ENCODE measurements at places on chromosomes 12 and 14.

DNA sequence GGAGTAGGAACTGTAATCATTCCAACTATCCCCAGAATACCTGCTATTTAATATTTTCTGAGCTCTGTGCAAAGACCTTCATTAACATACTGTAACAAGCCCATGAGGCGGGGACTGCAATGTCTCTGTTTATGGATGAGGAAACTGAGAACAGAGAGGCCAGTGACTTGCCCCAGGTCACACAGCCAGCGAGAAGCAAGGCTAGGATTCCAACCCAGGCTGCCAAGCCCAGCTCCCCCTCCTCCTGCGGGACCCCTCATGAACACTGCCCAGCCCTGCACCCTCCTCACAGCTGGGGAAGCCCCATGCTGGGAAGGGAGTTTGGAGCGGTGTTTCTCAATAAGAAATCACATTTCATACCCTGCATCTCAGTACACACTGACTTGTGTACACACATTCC lies 10.9 kb downstream of the HVCN1 start:
- DNase-seq, result no peak

DNA sequence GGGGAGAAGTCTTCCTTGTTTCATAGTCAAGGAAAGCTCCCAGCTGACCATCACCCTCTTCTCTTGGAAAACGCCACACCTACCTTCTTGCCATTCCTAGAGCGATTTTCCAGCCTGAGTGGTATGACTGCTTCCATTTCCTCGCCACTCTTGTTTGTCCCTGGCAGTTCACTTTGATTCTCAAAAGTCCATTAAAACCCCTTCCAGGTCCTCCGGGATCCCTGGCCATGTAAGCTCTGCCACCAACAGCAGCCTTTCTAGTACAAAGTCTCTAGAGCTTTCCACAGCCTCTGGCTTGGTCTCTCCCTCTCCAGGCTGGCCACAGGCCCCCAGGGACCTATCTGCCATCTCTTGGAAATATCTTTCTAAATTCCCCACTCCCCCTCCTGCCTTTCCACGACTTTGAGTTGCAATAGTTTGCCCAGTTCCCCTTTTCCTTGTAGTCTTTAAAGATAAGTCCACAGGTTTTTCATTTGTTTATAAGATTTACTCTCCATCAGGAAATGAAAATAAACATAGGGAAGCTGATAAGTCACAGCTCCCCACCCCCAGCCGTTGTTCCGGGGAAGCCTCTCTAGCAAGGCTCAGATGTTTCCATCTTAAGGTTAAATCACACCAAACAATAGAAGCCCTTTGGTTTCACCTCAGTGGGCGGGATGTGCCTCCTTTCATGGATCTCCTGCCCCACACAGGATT lies 42.9 kb upstream of the SINHCAF start:
- no peak for DNase-seq

- DNase-seq, result no peak
These were observed 152.0 kb downstream of the DACT1 start for GRCh38 chr14:58789736-58790135.

DNA sequence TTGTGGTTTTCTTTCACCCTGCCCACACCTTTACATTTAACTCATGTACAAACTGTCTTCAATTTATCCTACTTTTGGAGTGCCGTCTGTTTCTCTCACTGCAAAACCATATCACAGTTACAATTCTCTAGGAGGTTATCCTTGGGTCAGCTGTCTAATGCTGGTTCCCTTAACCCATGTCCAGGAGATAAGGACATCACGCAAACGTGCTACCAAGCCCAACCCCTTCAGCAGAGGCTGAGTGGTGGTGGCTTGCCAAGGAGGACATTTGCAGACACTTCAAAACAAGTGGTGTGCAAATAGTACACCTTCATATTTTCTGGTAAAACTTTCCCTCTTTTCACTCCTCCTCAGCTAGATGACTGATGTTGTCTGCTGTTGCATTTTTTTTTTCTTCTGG lies 167.9 kb downstream of the PAX9 start:
- no peak for DNase-seq

- no peak for DNase-seq
These were observed 92.3 kb upstream of the LMNTD1 start for GRCh38 chr12:25645427-25645826.

DNA sequence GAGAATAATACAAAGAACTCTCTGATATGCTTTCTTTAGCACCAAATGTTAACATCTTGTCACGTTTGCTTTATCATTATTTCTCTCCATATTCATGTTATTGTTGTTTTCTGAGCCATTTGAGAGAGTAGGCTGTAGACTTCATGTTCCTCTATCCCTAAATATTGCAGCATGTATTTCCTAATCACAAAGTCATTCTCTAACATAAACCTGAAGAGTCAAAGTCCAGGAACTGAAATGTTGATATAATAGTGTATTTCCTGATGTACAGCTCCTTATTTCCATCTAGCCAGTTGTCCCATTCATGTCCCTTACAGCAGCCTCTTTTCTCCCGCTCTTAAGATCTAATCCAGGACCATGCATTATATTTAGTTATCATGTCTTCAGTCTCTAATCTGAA lies 72.8 kb downstream of the SPATS2 start:
- no peak for DNase-seq

- DNase-seq, result no peak
These were observed 175.6 kb downstream of the DUSP6 start for GRCh38 chr12:89176676-89177075.

Data from activated CD8-positive, alpha-beta memory T cell treated with anti-CD3 and anti-CD28 coated beads, Interleukin-2, amount 50 U/mL, for 48 hours (primary cell).